ENCODE measurements at places on chromosomes 3 and 15.

- peak; percentile 8 for DNase-seq
These were observed 46.9 kb downstream of the NR1D2 start for GRCh38 chr3:23991683-23992628.

- DNase-seq, result no peak
These were observed 78.9 kb downstream of the RBPMS2 start for GRCh38 chr15:64696481-64696880.

DNA sequence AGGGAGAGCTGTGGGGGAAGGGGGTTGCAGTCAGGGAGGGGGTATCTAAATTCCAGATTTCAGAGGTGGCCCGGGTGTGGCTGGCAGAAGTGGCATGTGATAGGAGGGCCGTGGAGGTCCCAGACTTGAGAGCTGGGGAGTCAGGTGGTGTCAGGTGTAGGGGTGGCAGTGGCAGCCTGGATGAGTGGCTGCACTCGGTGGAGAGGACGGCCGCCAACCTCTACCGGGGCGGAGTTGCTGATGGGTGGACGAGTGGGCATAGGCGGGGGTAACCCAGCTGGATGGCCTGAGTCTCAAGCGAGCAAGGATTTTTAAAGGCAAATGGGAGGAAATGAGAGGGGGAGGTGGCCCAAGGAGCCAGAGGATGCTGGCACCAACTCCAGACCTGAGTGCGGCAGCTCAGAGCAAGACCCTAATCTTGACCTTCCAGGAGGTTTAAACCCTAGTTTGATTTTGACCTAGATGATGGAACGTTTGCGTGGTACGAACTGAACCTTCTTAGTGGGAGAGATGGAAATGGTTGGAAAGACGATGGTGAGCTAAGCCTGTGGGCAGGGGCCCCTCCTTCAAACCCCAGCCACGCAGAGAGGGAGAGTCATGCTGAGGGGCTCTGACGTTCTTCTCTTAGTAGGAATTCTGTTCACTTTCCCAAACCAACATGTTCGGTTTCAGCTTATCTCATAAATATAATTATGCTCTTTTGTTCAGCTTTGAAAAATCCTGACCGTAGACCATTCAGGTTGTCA, 8.0 kb downstream of the TRAK1 start:
- DNase-seq, result no peak

- DNase-seq, result no peak
These were observed 249.5 kb downstream of the NAALADL2 start for GRCh38 chr3:175108613-175109151.

DNA sequence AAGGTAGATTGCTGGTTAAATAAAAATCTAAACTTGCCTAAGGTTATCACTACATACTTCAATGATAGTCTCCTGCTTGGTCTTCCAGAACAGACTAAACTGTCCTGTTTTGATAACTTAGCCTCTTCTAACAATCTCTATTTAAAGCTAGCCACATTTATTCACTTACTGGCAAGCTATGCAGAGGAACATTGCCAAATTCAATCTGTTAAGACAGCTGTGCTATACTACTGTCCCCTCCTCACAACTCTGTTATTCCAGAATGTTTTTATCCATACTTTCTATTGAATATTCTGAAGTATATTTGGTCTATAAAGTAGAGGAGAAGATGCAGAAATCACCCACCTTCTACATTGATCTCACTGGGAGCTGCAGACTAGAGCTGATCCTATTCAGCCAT, 594.0 kb upstream of the CCDC54 start:
- no peak for DNase-seq

DNA sequence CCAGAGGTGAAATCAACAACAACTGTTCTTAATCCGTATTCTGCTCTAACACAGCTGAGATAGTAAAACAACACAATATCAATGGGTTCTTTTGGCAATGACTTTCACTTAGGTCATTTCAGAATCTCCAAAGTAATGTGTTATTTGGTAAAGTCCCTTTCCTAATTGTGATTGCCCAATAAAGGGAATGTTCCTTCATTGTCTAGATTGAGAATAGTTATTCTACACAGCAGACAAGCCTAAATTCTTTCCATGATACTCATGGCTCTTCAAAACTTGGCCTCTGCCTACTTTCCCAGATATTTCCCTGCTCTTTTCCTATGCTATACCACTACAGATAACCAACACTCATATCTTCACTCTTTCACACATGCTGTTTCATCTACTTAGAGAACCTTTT, 219.8 kb downstream of the FMN1 start:
- no peak for DNase-seq

DNA sequence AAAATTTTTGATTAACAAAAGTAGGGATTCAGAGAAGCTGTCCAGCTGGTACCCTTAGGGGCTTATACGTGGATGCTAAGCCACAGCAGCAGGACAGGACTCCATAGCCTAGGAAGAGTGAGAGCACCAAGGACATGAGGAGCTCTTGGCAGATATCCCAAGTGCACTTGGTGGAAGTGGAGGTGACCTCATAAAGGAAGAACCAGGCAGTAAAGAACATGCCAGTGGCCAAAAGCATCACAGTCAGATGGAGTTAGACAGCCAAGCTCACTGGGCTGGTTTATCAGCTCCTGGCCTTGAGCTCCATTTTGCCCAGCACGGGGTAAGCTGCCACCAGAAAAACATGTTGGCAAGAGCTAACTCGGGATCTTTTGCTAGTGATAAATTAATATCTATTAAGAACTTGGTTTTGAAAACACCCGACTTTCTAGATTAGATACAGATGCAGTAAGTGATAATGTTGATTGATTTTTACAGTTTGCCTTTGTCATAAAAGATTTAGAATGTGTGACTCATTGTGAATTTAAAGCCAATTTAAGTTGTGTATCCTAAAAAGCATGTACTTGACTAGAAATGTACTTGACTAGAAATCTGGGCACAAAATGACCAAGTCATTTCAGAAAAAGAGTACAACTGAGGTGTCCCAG, 108.0 kb downstream of the CMSS1 start:
- DNase-seq, result peak; percentile 21

- peak; percentile 91 for DNase-seq
These were observed 114.8 kb downstream of the DLG1 start for GRCh38 chr3:197183582-197183981.

GRCh38 chr3:20107722-20108121, 67.5 kb downstream of the KAT2B start:
- DNase-seq, result no peak

- DNase-seq, result peak; percentile 69
These were observed 14.4 kb downstream of the RNU5B-1 start for GRCh38 chr15:65318870-65319356.

- DNase-seq, result peak; percentile 63
These were observed 56.8 kb downstream of the GPR171 start for GRCh38 chr3:151146071-151146730.

GRCh38 chr3:15676259-15676658, 74.7 kb downstream of the BTD start:
- DNase-seq, result no peak

DNA sequence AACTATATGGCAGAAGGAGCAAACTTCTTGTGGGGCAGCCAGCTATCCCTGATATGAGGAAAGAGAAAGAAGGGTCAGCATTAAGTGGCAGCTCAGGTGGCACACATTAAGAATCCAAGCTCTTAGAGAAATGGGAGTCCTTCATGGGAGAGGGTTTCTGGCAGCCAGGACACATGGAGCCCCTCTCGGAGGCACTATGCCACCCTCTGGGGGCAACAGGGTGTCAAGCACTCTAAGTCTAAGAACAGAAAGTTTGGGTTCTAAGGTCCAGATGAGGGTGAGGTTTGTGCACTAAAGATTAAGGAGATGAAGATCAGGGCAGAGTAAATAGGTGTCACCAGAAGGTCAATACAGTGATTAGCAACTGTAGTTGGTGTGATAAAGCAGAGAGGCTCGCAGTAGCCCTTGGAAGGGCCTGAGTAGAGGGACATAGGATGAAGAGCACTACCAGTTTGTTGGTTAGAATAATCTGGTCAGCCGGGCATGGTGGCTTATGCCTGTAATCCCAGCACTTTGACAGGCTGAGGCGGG, 89.3 kb downstream of the ST6GAL1 start:
- DNase-seq, result no peak

DNA sequence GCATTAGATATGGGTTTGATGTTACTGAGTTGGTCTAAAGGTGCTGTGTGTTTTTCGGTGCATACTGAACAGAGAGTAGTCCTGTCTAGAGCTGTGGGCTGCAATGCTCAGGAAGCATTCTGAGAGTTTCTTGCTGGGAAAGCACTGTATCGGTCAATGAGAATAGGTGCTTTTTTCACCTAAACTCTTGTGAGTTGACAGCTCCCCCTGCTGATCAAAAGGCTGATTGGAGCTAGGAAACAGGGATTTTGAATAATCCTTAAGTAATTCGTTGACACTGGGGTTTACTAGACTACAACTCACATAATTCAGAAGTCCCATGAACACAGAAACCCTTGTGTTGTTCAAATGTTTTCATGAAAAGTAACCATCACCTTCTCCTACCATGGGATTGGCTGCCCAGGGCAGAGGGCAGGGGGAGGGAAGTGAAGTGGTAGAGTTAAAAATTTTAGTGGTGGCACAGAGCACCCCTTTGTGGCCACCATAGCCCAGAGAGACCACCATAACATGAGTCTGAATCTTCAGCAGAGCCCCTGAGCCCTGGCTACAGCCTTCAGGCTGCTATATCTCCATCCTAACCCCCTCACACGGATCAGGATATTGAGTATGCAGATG, 13.0 kb upstream of the MANF start:
- DNase-seq, result peak; percentile 42

GRCh38 chr3:97778152-97778551, 13.6 kb downstream of the ARL6 start:
- DNase-seq, result no peak

DNA sequence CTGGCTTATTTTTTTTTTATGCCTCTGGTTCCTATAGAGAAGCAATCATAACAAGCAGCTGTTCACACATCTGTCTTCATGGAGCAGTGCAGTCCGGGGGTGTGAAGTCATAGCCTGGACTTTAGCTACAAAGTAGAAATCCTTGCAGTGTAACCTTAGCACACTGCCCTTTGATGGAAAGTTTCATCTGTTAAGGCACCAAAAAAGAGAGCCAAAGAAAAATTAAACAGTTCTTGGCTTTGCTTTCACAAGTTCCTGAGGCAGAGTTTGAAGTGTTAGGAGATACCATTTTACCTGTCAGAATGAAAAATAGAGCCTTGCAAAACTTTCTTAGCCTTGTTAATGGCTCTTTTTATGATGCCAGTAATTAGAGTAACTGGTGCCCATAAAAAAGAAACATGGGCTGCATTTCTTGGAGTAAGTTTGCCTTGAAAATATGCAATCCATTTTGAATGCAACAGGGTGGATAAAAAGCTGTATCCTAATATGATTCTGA, 84.1 kb downstream of the PIK3R4 start:
- DNase-seq, result no peak

- DNase-seq, result no peak
These were observed 164.6 kb upstream of the BCL6 start for GRCh38 chr3:187909866-187910265.

Measured in NCI-H345 (cell line).